ENCODE measurements at places on chromosomes 5 and 9.
A peak's percentile ranks its signal among the peaks of the same experiment; 100 is the strongest.

GRCh38 chr9:82404881-82405280 lies 416.3 kb downstream of the SPATA31D1 start:
- no peak for DNase-seq

- no peak for DNase-seq
Measured at GRCh38 chr5:68749631-68750030, 344.2 kb upstream of the SLC30A5 start.

- no peak for DNase-seq
Measured at GRCh38 chr9:121645003-121645402, 6.4 kb upstream of the DAB2IP start.

GRCh38 chr9:115211413-115212124 lies 93.6 kb upstream of the TNC start:
- DNase-seq, result no peak

- peak; percentile 77 for DNase-seq
Measured at GRCh38 chr5:26232706-26233105, 805.7 kb downstream of the CDH9 start.

- no peak for DNase-seq
Measured at GRCh38 chr9:107214915-107215314, 68.2 kb upstream of the RAD23B start.

GRCh38 chr5:141870871-141871270 lies 7.3 kb downstream of the PCDH1 start:
- no peak for DNase-seq

DNA sequence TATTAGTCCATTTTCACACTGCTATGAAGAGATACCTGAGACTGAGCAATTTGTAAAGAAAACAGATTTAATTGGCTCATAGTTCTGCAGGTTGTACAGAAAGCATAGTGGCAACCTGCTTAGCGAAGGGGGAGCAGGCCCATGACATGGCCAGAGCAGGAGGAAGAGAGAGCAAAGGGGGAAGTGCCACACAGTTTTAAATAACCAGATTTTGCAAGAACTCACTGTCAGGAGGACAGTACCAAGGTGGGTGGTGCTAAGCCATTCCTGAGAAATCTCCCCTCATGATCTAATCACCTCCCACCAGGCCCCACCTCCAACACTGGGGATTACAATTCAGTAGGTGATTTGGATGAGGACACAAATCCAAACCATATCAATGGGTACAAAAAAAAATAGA lies 16.8 kb upstream of the PCSK5 start:
- no peak for DNase-seq

DNA sequence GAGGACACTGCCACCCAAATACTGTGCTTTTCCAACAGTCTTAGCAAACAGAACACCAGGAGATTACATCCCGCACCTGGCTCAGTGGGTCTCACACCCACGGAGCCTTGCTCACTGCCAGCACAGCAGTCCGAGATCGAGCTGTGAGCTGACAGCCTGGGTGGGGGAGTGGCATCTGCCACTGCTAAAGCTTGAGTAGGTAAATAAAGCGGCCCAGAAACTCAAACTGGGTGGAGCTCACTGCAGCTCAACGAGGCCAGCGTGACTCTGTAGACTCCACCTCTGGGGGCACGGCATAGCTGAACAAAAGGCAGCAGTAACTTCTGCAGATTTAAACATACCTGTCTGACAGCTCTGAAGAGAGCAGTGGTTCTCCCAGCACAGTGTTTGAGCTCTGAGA lies 28.8 kb downstream of the EPB41L4A start:
- DNase-seq, result no peak

GRCh38 chr9:92423612-92424011 lies 659 bp downstream of the OMD start:
- DNase-seq, result no peak

DNA sequence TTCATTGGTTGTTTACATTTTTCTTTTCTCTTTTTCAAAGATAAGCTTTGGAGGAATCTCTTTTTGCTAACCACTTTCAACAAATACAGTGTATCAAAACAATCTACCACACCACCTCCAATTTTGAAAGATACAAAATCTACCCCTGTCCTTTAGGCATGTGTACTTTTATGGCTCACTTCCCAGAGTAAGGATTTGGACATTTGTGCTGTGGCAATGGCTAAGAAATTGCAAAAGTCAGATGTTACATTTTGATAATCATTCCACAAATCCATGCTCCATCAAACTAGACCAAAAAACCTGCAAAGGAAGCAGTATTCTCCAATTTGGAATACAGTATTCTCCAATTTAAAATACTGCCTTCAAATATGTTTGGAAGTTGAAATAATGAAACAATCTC lies 204.9 kb downstream of the MCTP1 start:
- DNase-seq, result no peak

- DNase-seq, result no peak
Measured at GRCh38 chr5:170312301-170312595, 14.7 kb upstream of the LCP2 start.

GRCh38 chr9:19409401-19410194 lies 789 bp downstream of the ACER2 start:
- DNase-seq, result no peak

GRCh38 chr5:141250576-141250975 lies 5.4 kb downstream of the PCDHB15 start:
- no peak for DNase-seq

GRCh38 chr9:133484671-133485437 lies 6.0 kb upstream of the SLC2A6 start:
- no peak for DNase-seq

- no peak for DNase-seq
Measured at GRCh38 chr9:98810102-98810842, 2.8 kb downstream of the GALNT12 start.

GRCh38 chr5:38515092-38515491 lies 41.4 kb downstream of the LIFR start:
- no peak for DNase-seq

- no peak for DNase-seq
Measured at GRCh38 chr9:119795395-119795794, 426.2 kb upstream of the BRINP1 start.

GRCh38 chr5:156634301-156634700 lies 215.8 kb upstream of the PPP1R2B start:
- no peak for DNase-seq

DNA sequence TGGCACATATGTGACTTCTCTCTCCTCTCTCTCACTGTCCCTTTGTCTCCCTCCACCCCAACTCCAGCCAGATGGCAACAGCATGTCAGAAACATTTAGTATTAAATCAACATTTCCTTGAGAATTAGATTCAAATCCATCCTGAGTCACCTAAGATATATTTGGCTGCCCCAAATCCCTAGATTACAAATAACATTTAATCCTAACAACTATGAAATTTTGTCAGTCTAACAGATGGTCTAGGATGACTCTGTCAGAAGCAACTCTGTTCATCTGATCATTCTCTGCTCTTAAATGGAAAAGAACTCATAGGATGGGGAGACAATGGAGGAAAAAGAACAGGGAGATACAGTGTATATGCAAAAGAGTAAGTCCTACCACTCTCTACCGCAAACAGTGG lies 201.2 kb downstream of the TSSK1B start:
- no peak for DNase-seq

GRCh38 chr5:43227655-43228054 lies 35.6 kb downstream of the NIM1K start:
- DNase-seq, result no peak

DNA sequence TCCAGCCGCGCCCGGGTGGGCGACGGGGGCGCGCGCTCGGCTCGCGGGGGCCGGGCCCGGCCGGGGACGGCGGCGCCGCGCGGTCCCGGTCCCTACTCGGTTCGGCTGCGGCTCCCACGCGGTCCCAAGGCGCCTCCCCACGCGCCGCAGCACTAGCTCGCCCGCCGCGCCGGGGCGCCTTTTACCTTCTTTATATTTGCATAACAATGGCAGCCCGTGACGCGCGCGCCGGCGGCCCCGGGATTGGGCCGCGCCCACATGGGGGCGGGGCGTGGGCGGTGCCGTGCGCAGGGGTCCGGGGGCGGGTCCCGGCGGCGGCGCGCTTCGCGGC lies at the start of gene NRARP:
TSS of gene NRARP (minus strand) at position 154 of the 331 bp plus-strand sequence. CDS start 343 bp downstream, outside the sequence.
- no peak for DNase-seq

- DNase-seq, result no peak
Measured at GRCh38 chr5:37685816-37686215, 154.0 kb downstream of the GDNF start.

GRCh38 chr9:121305269-121305994 lies 37.5 kb downstream of the GSN start:
- no peak for DNase-seq

DNA sequence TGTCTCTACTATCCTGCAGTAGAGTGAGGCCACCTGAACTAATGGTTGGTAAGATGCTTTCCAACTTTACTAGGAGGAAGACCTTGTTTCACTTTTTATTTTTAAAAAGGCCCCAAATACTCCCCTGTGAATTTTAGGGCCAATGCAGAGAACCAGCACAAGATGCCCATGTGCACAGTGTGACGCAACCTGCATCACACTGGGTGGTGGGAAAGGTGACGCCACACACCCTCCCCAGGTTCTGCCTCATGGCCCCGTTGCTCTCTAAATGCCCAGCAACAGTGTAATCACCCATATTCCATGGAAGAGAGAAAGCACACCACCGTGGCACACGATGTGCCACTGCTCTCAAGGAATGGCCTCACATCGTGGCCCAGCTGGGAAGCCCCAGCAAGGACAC lies 6.4 kb downstream of the SURF4 start:
- DNase-seq, result no peak

DNA sequence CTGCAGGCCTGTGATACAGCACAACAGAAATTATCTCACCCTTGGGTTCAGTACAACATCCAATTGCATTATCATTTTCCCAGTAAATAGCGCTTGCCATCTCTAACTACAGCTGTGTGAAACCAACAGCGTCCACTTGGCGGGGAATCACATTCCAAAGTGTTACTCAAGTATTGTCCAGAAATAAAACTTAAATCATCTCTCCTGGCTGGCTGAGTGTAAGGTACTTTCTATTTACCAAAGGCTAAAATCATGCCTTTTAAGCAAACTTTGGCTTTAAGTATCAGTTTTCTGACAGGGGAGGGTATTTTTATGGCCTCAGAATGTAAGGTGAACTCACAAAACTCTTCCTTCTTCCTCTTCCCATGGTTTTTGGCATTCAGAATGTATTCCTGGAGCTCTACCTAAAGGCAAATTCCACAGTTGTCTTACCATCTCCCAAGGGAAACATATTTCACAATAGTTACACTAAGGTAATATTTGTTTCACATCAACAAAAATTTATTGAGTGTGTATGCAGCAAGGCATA lies 205.6 kb upstream of the MPDZ start:
- DNase-seq, result no peak

- DNase-seq, result no peak
Measured at GRCh38 chr5:151580239-151580638, 10.9 kb downstream of the FAT2 start.

DNA sequence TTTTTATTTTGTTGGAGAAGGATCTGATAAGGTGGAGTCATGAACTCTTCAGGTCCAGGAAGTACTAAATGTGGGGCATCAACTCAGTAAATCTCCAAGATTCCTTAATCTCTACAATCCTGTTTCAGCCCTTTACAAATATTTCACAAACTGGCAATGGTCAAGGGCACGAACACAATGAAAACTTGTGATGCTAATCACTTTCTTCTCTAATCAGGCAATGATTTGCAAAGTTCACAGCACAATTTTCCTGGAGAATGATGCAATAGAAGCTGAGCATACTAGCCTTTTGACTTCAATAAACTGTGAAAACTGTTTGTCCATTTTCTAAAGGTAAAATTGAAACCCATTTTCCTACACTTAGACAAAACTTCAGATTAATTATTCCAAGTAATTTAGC lies 16.9 kb downstream of the GDF9 start:
- DNase-seq, result no peak

DNA sequence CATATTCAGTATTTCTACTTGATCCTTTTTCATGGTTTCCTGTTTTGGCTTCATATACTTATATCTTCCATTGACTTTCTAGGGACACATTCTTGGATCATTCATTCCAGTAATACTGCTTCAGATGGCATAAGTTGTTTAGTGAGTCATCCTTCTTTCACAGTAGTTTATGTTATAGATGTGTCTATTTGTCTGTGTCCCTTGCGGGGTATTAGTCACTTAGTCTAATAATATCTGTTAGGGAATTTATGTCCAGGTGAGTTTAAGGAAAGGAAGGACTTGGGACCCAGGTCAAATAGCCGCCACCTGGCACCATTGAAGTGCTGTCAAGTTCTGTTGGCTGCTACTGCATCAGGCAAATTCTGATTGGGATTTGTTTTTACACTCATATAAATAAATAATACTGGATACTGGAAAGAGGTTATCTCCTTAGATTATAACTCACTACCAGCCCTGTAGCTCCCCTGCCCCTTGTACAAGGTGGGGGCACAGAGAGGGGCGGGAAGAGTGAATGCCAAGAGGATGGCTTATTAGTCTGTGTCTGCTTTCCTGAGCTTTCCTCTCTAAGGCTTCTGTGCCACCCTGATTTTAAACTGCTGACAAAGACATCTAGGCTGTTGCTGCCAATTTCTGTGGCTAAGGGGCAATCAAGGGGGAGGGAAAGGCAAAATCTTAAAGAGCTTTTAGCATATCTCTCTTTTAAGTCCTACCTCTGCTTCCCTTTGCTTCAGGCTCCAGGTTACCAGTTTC lies 64.9 kb downstream of the CDC42SE2 start:
- DNase-seq, result no peak

GRCh38 chr5:56585461-56585860 lies 229.9 kb upstream of the MAP3K1 start:
- DNase-seq, result no peak

DNA sequence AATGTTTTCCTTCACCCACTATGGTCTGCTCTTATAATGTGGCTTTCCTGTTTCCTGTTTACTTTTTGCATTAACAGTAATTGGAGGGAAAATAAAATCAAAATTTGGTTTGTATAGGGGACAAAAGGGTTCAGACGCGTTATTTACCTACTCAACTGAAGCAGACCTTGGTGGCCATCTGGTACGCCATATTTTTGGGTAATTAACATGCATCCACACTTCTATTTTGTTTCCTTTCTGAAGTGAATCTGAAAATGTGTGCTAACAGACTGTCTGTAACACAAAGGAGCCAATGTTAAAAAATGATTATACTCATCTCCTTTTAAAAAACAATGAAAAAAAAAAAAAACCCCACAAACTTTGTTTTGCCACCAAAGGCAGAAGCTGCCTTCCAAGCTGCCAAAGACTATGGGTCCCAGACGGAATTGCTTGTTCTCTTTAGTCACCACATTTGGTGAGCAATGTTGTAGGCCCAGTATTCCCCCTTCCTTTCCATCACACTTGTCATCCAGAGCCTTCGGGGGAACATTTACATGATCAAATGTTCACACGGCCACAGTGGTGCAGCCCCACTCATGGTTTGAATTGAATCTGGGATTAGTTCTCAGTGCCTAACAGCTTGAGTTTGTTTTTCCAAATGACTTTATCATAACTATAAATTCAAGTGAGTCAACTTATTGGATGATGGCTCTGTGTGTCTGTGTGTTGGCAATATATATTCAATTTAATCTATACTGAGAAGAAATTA lies 323.7 kb upstream of the CD180 start:
- DNase-seq, result no peak

DNA sequence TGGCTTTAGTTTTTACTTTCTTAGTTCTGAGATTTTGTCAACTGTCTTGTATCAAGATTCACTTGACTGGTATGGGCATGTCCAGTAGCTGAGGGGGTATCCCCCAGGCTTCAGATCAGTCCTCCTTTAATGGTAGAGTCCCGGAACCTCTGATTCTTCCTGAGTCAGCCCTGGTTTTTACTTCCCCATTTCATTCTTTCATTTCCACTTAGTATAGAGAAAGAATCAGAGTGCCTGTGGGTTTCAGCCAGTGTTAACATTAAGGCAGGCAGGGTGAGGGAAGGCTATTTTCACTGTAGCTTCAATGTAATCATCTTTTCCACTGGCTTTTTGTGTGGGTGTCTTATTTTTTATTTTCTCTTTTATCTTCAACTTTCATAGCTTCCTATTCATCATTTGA lies 8.3 kb upstream of the COMMD10 start:
- DNase-seq, result no peak

Measured in osteocyte (in vitro differentiated cells).